ENCODE measurements at places on chromosomes 2 and 18.
A peak's percentile ranks its signal among the peaks of the same experiment; 100 is the strongest.

DNA sequence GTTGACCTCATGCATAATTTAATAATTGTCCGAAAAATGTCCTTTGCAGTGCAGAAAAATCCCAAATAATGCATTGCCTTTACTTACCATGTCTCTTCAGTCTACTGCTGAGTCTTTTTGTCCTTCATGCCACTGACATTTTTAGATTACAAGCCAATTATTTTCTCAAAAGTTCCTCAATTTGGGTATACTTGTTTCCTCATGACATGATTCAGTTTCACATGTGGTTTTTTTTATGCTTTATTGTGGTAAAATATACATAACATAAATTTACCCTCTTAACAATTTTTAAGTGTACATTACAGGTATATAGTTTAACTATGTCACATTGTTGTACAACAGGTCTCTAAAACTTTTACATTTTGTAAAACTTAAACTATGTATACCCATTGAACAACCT is 81.0 kb downstream of the EPC2 start:
- DNase-seq: no peak

DNA sequence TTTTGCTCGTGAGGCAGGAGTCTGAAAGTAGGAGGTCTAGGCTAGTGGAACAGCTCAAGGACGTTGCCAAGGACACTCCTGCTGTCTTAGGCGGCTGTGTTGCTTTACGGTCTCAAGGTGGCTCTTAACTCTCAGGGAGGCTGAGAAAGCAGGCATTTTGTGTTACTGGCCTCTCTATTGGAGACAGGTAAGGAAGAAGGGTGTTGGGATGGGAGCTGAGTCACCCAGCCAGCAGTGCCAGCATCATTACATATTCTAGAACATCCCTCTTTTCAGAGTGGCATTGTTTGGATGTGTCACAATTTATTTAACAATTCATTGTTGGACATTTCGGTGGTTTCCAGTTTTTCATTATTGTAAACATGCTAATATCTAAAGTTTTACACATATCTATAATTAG is 30.8 kb upstream of the TMEM214 start:
- DNase-seq: no peak

DNA sequence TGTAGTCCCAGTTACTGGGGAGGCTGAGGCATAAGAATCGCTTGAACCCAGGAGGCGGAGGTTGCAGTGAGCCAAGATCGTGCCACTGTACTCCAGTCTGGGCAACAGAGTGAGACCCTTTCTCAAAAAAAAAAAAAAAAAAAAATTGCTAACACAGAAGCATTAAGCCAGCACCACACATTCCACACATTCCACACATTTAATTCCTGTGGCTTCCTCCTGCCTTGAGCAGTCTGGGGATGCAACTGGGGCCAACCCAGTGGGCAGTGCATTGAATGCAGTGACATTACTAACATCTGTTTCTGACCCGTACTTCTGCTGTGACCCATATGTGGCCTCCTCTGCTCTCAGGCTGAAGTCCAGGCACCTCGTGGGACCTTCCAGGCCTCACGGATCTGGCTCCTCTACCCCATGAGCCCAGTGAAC is 107.0 kb downstream of the BCL2L11 start:
- DNase-seq: no peak

DNA sequence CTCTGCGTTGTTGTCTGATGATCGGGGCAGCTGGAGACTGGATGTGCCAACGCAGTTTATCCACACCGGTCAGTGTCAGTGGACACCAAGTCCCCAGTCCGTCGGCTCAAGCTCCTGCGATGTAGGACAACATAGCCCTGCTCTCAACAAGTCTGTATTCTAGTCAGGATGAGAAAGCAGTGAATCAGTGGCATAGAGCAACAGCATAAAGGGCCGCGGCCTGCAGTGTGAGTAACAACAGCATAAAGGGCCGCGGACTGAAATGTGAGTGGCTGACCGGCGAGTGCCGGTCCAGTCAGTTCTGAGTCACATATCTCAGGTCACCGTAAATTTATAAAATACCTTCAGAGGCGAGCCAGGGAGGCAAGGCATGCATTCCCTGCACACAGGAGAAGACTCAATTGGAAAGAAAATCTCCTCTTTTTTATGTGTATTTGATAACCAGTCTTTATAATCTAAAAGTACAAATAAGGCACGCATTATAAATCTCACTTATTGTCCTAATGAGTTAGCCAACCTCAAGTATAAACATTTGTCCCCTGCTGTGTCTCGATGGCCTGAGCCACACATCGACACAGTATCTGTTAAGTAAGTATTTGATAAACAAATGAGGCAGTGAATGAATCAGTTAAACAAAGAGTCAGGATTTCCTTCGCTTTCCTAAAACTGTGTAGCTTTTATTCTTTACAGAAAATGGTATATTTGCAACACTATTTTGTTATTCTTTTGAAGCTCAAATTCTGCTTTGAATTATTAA is 33.8 kb upstream of the NFATC1 start:
- DNase-seq: no peak

DNA sequence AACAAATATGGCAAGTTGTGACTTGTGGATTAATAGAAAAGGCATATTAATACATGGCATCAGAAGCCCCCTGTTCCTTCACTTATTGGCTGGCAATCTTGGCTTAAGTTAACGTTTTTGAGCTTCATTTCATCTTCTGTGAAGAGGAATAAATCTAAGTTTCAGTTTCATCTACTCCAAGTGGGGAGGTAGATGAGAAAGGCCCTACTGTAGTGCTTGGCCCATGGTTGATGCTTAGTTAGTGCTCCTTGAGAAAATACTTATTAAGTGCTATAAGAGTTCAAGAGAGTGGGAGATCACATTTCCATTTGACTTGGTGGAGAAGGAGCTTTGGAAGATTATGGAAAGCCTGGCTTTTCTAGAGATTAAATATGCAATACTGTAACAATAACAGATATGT is 244.3 kb downstream of the BABAM2 start:
- DNase-seq: no peak

- no peak for DNase-seq
These were observed 46.7 kb downstream of the SMAD7 start for GRCh38 chr18:48904091-48904490.

DNA sequence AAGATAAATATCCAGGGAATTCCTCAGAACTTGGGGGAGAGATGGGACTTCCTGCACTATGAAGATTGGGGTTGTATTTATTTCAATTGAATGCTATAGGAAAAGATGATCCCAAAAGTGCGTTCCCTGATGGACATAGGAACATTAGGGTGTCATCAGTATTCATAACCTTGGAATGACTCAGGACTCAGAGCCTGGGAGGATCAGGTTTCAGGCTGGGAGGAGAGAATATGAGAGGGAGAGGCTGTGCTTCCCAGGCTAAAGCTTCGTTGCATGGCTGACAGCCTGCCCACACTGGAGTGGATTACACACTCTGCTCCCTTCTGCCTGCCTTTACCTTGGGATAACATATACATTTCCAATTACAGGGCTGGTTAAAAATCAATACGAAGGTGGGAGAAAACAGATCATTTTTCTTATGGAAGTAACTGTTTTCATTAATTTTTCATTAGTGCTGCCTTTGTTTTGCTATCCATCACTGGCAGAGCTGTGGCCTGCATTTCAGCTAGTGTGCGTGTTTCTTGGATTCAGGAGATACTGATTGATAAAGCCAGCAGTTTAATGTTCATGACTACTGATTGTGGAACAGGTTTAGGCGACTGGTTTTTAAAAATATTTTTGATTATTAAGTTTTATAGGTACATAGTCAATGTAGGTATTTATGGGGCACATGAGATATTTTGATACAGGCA is 118.7 kb downstream of the KCTD1 start:
- DNase-seq: peak; percentile 26

GRCh38 chr2:168136392-168136977 is 110.9 kb downstream of the STK39 start:
- DNase-seq: peak; percentile 53

- DNase-seq: no peak
These were observed 7.1 kb downstream of the TMEM247 start for GRCh38 chr2:46486436-46486835.

- no peak for DNase-seq
These were observed 28.7 kb downstream of the SRSF7 start for GRCh38 chr2:38722271-38723061.

- no peak for DNase-seq
These were observed 117.4 kb downstream of the STPG4 start for GRCh38 chr2:47037678-47038077.

Data from NCI-H446 (cell line).